ENCODE measurements at places on chromosomes 12 and 14.
A peak's percentile ranks its signal among the peaks of the same experiment; 100 is the strongest.

DNA sequence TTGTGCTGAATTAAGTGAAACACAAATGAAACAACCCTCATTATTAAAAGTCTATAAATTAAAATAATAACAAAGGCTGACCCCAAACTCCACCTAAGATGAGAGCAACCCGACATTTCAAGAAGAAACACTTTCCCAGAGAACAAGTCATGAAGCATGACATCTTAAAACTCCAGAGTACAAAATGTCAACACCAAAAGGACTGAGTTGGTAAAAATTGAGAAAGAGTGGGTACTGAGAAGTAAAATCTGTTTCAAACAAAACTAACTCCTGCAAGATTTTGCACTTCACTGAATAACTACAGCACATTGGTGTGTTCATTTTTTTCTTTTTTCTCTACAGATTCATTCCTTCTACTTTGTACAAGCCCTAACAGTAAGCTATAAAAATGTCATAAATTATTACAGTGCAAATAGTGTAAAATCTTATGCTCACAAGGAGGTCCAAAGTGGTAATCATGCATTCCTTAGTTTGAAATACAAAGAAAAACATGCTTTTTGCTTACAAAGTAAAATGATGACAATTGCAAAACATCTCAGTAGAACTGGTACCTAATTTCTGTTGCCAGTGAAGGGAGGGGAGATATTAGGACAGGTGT lies 31.8 kb downstream of the SLC35F4 start:
- no peak for DNase-seq

GRCh38 chr14:20601522-20601921 lies 10.3 kb upstream of the RNASE12 start:
- DNase-seq, result no peak

GRCh38 chr14:104106471-104106991 lies 21.0 kb downstream of the ASPG start:
- DNase-seq, result no peak

DNA sequence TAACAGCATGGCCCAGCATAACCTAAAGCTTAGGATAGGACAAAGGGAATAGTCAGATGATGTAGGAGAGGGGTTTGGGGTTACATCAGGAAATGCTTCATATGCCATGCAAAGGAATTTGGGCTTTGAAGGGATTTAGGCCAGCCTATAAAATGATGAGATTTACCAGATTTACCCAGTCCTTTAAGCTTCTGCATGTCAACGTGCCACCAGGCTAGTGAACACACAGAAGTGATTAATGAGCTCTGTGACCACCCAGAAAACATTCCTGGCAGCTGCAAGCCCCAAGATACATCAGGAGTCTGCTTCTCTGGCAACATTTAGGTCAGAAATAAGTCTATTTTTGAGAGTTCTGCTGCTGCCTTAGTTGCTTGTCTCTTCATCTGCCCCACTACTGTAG lies 118.3 kb downstream of the LRIG3 start:
- no peak for DNase-seq

- no peak for DNase-seq
Measured at GRCh38 chr12:132619386-132620112, 973 bp downstream of the P2RX2 start.

DNA sequence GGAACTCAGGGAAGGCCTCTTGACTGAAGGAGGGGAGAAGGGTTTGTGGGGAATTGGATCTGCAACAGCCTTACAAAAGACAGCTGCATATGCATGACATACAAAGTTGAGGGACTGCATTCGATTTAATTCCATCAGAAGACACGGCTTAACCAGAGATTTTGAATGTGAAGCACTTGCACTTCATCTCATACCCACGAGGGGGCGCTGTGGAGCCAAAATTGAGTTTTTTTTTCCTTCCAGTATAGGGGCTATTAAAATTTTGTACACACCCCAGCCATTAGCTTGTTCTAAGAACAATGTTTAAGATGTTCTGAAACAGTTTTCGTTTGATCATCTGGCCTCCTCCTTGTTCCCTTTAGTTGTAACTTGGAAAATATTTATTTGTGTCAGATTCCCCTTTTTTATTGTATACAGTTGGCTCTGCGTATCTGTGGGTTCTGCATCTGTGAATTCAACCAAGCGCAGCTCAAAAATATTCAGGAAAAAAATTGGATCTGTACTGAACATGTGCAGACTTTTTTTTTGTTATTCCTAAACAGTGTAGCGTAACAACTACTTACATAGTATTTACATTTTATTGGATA lies 1.6 kb downstream of the SUDS3 start:
- peak; percentile 76 for DNase-seq

DNA sequence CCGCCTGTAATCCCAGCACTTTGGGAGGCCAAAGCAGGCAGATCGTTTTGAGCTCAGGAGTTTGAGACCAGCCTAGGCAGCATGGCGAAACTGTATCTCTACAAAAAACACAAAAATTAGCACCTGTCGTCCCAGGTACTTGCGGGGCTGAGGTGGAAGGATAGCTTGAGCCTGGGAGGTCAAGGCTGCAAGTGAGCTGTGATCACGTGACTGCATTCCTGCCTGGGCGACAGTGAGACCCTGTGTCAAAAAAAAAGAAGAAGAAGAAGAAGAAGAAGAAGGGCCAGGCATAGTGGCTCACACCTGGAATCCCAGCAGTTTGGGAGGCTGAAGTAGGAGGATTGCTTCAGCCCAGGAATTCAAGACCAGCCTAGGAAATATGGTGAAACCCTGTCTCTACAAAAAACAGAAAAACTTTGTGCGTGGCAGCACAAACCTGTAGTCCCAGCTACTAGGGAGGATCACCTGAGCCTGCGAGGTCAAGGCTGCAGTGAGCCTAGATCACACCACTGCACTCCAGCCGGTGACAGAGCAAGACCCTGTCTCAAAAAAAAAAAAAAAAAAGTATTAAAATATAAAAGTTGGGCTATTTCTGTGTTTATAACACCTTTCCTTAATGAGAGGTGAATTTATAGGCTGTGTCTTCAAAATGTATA lies 15.5 kb downstream of the RXYLT1 start:
- no peak for DNase-seq

Measured in activated gamma-delta T cell treated with Interleukin-2 at 50 U/mL for 16 hours (primary cell).